ENCODE measurements at places on chromosomes 13 and 19.
A peak's percentile ranks its signal among the peaks of the same experiment; 100 is the strongest.

DNA sequence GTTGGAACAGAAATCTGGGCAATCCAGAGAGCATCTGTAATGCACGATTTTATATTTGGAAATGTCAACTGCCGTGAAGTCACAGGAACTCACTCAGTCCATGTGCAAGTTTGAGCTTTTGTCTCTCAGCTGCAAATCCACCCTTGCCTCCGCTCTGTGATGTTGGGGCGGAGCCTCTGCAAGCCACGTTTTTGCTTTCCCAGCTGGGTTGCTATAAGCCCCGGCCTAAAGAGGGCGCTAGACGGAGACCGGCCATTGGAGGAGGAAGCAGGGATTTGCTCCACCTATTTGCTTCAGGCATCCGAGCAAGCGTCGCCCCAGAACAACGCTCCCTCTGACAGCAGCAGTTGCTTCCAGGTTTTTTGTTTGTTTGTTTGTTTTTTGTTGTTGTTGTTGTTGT lies 56.2 kb downstream of the TRPM4 start:
- no peak for DNase-seq
- no peaks in the 10 kb centered on the region for H3K27me3 ChIP-seq

GRCh38 chr13:19587635-19588300 lies 26.4 kb upstream of the TPTE2 start:
- no peak overlapping the region for H3K4me3 ChIP-seq
- no peaks in the 10 kb centered on the region for H3K27me3 ChIP-seq
- DNase-seq: no peak
- H3K4me1 ChIP-seq: no peaks in the 10 kb centered on the region
- H3K36me3 ChIP-seq: no peaks in the 10 kb centered on the region

- no peaks in the 10 kb centered on the region for H3K27me3 ChIP-seq
- H3K36me3 ChIP-seq: no peaks in the 10 kb centered on the region
- no peak for DNase-seq
- no peaks in the 10 kb centered on the region for H3K4me1 ChIP-seq
Measured at GRCh38 chr13:41588899-41589298, 131.5 kb downstream of the RGCC start.

DNA sequence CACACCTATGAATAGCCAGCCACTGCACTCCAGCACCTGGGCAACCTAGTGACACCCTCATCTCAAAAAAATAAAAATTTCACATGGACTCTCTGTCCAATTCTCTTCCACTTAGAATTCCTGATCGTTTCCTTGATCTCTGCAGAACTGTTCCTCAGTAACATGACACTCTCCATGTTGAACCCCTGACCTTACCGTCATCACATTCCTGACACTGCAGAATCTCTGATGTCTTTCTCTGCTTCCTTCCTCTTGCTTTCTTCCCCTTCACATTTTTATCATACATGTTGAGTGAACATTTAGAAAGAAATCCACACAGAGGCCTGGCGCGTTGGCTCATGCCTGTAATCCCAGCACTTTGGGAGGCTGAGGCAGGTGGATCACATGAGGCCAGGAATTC lies 15.0 kb downstream of the ZNF114 start:
- H3K27me3 ChIP-seq: no peaks in the 10 kb centered on the region
- H3K27ac ChIP-seq: no peak overlapping the region
- H3K4me1 ChIP-seq: no peaks in the 10 kb centered on the region
- no peak overlapping the region for H3K4me3 ChIP-seq

DNA sequence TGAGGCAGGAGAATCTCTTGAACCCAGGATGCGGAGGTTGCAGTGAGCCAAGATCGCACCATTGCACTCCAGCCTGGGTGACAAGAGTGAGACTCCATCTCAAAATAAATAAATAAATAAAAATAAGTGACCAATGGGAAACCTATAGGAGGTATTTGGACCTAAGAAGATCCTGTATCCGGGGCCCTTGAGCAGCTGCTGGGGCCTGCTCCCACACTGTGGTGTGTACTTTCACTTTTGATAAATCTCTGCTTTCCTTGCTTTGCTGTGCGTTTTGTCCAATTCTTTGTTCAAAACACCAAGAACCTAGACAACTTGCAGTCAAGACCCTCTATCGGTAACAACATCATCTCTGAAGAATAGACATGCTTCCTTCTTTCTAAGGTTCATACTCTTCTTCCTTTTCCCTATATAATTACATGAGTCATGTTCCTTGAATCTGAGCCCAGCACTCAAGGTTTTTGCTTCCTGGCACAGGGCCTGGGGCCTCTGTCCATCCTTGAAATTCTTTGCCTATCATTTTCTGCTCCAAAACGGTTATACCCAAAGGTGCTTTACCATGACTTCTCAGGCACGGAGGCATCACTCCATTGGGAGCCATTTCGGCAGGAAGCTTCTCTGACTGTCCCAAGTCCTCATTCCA lies 14.2 kb upstream of the PNMA8C start:
- no peak for DNase-seq
- H3K36me3 ChIP-seq: no peaks in the 10 kb centered on the region
- no peak overlapping the region for H3K27ac ChIP-seq
- H3K4me1 ChIP-seq: no peaks in the 10 kb centered on the region
- H3K4me3 ChIP-seq: no peak overlapping the region

- no peaks in the 10 kb centered on the region for H3K4me1 ChIP-seq
- H3K27me3 ChIP-seq: no peaks in the 10 kb centered on the region
- H3K4me3 ChIP-seq: no peak overlapping the region
- no peaks in the 10 kb centered on the region for H3K36me3 ChIP-seq
- no peak overlapping the region for H3K27ac ChIP-seq
- no peak for DNase-seq
Measured at GRCh38 chr13:46213242-46213641, 1.5 kb downstream of the LRRC63 start.

DNA sequence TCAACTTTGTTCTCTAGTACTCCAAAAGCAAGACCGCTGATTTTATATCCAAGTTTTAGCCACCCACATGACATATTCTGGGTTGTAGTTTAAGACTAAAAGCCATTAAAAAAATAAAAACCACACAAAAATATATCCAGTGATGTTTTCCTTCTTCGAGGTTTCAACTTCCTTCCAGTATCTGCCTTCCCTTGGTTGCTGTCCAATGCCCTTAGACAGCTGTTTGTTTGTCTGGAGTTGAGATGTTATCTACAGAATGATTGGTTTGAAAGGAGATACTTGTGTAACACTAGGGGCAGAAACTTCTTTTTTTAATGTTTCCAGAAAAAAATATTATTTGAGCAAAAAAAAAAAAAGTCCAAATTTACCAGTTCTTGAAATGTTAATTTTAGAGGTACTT lies 591.5 kb upstream of the PCDH9 start:
- no peak overlapping the region for H3K27ac ChIP-seq
- H3K27me3 ChIP-seq: no peaks in the 10 kb centered on the region
- H3K4me3 ChIP-seq: no peak overlapping the region
- H3K36me3 ChIP-seq: no peaks in the 10 kb centered on the region
- H3K4me1 ChIP-seq: no peaks in the 10 kb centered on the region
- DNase-seq: no peak

- H3K27me3 ChIP-seq: no peaks in the 10 kb centered on the region
- no peaks in the 10 kb centered on the region for H3K36me3 ChIP-seq
- H3K4me1 ChIP-seq: no peaks in the 10 kb centered on the region
- H3K4me3 ChIP-seq: no peak overlapping the region
- no peak overlapping the region for H3K27ac ChIP-seq
Measured at GRCh38 chr13:91249861-91250260, 97.6 kb upstream of the MIR17HG start.

DNA sequence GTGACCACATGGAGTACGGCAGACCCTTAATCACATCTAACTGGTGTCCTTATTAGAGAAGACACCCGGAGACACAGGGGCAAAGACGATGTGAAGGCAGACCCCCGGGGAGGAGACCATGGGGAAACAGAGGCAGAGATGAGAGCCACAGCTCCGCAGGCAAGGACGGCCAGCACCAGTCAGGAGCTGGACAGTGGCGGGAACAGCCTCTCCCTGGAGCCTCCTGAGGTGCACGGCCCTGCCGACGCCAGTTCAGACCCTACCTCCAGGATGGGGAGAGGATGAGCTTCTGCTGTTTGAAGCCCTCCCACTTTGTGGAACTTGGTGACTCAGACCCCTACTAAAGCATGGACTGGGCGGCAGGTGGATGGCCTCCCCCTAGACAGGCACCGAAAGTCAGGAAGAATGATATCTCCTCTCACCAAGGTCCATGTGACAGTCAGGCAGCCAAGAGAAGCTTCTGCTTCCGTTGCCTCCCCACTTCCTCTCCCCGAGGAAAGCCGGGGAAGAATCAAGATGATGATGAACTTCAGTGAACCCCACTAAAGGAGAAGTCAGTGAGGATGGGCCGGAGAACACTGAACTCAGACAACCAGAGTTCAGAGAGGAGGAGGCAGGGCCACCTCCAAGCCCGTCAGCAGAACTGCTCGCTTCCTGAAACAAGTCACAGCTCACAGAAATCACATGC lies 25.4 kb downstream of the RAB20 start:
- H3K27me3 ChIP-seq: no peaks in the 10 kb centered on the region
- H3K4me3 ChIP-seq: no peak overlapping the region
- no peaks in the 10 kb centered on the region for H3K36me3 ChIP-seq
- DNase-seq: no peak
- H3K27ac ChIP-seq: peak overlapping the region; percentile 9
- H3K4me1 ChIP-seq: peaks cover 13% of the 10 kb centered on the region

- H3K4me1 ChIP-seq: no peaks in the 10 kb centered on the region
- no peak for DNase-seq
- no peak overlapping the region for H3K27ac ChIP-seq
- H3K36me3 ChIP-seq: no peaks in the 10 kb centered on the region
- H3K4me3 ChIP-seq: no peak overlapping the region
Measured at GRCh38 chr13:113930671-113931637, 42.9 kb downstream of the C13orf46 start.

DNA sequence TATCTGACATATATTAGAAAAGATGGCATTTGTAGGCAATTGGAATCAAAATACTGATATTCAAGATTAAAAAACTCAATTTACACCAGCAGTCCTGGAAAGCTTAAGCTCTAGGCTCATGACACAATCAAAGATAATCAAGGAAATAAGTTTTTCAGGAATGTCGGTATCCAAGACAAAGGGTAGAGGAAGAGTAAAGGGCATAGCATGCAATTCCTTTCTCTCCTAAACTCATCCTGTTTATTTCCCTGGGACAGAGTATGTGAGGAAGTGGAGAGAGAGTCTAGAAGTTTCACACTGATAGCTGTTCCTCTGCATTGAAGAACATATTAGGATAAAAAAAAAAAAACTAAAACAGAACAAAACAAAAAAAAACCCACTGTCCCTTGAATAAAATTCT lies 2452.1 kb downstream of the PCDH9 start:
- no peaks in the 10 kb centered on the region for H3K27me3 ChIP-seq
- H3K36me3 ChIP-seq: no peaks in the 10 kb centered on the region
- H3K4me1 ChIP-seq: no peaks in the 10 kb centered on the region
- no peak overlapping the region for H3K4me3 ChIP-seq
- no peak for DNase-seq

DNA sequence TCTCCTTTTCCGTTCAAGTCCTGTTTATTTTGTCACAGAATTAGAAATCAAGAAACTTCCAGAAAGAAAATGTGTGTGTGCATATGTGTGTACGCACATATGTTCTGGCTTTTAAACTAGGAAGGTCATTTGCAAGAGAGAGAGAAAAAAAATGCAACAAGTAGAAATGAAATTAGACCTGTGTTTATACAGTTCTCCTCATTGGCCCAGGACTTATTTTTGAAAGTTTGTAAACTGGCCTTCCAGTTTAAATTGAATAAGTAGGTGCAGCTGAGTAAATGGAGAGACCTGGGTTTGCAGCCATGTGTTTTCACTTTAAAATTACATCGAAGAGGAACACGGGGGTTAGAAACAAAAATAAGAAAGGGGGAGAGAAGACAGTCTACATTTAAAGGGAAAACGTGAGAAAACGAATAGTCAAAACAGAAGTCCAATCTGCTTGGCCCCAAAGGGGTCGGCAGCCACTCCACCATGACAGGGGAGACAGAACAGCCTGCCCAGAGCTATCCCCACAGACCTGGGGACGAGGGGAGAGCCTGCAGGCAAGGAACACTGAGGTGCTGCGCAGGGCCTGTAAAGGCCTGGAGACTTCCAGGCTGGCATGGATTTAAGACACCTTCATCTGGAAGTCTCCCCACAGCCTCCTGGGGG lies 216.8 kb upstream of the MAB21L1 start:
- no peaks in the 10 kb centered on the region for H3K27me3 ChIP-seq
- no peak overlapping the region for H3K4me3 ChIP-seq
- H3K4me1 ChIP-seq: no peaks in the 10 kb centered on the region
- no peak overlapping the region for H3K27ac ChIP-seq

GRCh38 chr13:23399347-23399746 lies 34.2 kb downstream of the SACS start:
- H3K4me1 ChIP-seq: no peaks in the 10 kb centered on the region
- H3K4me3 ChIP-seq: no peak overlapping the region
- H3K36me3 ChIP-seq: no peaks in the 10 kb centered on the region
- no peak for DNase-seq
- H3K27me3 ChIP-seq: no peaks in the 10 kb centered on the region
- H3K27ac ChIP-seq: no peak overlapping the region

DNA sequence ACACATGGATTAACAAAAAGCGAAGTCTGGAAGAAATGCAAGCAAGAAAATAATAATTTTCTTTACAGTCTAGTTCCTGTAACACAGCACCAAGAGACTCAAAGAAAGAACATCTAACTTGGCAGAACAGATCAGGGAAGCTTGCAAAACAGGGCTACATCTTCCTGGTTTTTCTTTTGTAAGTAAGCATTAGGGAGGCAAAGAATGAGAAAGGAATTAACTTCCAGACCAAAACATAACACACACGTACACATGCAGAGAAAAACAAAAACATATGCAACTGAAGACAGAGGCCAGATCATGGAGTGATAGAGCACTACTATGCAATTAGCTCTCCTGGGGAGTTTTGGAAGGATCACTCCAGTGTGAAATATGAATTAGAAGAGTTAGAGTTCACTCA lies 120.5 kb downstream of the DIAPH3 start:
- no peak for DNase-seq
- no peaks in the 10 kb centered on the region for H3K4me1 ChIP-seq
- H3K27ac ChIP-seq: no peak overlapping the region
- no peaks in the 10 kb centered on the region for H3K27me3 ChIP-seq
- H3K4me3 ChIP-seq: no peak overlapping the region

- H3K4me3 ChIP-seq: no peak overlapping the region
- no peaks in the 10 kb centered on the region for H3K4me1 ChIP-seq
- H3K36me3 ChIP-seq: no peaks in the 10 kb centered on the region
- no peak overlapping the region for H3K27ac ChIP-seq
- H3K27me3 ChIP-seq: no peaks in the 10 kb centered on the region
- no peak for DNase-seq
Measured at GRCh38 chr13:76889254-76889653, 3.0 kb upstream of the KCTD12 start.

DNA sequence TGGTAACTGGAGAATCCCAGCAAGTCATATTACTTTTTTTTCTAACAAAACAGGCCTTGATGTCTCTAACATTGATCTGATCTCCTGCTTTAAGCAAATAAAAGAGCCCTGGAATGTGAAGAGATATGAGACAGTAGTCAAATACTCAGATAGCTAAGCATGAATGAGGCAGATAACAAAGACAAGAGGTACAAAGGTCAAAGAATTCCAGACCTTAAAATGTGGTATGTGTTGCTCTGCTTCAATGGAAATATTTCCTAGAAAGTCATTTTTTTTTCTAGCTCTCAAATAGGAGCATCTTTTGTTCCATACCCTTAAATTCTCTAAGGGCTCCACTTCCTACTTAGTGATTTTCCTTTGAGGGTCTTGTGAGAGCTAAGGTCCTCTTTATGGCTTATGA lies 54.6 kb downstream of the ZNF254 start:
- no peaks in the 10 kb centered on the region for H3K36me3 ChIP-seq
- no peaks in the 10 kb centered on the region for H3K27me3 ChIP-seq
- H3K27ac ChIP-seq: no peak overlapping the region
- no peak overlapping the region for H3K4me3 ChIP-seq

GRCh38 chr13:27293873-27294515 lies 23.4 kb downstream of the RASL11A start:
- H3K36me3 ChIP-seq: no peaks in the 10 kb centered on the region
- H3K27me3 ChIP-seq: no peaks in the 10 kb centered on the region
- H3K4me3 ChIP-seq: no peak overlapping the region
- no peaks in the 10 kb centered on the region for H3K4me1 ChIP-seq
